ENCODE measurements at places on chromosomes 6 and 20.

- DNase-seq, result no peak
These were observed 64.9 kb upstream of the ZNF133 start for GRCh38 chr20:18223409-18223808.

DNA sequence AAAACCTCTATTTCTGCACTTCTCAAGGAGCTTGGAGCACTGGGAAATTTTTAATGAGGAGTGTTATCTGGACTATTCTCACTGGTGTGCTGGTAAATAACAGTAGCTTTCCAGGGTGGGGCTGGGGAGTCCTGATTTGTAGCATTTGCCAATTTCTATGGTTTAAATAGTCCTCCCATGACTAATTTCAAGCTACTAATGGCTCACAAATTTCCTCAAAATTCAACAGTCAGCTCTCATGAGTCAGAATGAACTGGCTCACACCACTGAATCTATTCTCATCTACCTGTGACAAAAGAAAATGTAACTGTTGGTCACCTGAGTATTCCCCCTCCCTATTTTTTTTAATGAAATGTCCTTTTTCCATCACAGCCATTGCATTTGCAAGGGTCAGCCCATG is 449.6 kb downstream of the KIF16B start:
- no peak for DNase-seq

DNA sequence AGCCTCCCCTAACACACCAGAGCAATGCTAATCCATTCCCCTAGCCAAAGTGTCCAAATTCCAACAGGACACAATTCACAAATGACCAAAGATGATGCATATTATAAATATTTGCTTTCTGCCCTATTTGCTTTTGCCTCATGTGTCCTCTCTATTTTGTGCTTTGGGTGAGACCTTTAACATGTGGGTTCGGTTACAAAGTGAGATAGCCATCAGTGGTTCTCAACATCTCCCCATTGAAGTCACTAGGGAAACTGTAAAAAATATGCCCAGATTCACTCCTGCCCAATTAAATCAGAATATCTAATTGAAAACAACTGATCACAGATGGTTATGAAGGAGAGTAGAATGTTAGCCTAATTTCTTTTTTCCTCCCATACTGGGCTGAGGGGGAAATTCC is 159.2 kb downstream of the MTFR2 start:
- no peak for DNase-seq

DNA sequence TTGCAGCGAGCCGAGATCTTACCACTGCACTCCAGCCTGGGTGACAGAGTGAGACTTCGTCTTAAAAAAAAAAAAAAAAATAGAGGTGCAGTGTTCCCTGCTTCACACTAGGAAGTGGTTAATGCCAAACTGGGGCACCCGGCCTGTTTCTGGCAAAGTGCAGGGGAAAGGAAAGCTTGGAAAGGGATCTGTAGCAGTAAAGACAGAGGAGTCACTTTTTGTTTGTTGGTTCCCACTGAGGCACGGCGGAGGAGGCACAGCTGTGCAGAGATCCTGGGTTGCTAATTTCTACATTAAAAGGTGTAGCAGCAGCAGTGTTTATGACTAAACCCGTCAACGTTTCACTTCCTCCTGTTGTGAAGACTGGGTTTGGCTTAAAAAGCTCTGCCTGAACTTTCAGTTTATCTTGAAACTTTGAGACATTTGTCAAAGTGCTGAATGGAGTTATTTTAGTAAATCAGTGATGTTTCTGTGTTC is 125.6 kb downstream of the CARMIL1 start:
- DNase-seq, result no peak

DNA sequence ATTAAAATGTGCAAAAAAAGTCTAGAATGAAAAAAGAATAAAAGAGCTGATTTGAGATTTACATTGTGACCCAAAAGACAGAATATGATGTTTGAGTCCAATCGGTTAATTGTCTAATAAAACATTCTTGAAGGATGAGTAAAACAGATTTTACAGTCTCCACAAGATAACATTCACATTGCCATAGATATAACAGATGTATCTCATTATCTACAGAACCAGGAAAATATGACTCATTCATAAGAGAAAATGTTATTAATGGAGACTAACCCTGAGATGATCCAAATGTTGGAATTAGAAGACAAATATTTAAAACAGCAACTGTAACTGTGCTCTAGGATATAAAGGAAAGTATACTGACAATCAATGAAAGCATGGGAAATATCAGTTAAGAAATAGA is 141.7 kb downstream of the RFX6 start:
- no peak for DNase-seq

DNA sequence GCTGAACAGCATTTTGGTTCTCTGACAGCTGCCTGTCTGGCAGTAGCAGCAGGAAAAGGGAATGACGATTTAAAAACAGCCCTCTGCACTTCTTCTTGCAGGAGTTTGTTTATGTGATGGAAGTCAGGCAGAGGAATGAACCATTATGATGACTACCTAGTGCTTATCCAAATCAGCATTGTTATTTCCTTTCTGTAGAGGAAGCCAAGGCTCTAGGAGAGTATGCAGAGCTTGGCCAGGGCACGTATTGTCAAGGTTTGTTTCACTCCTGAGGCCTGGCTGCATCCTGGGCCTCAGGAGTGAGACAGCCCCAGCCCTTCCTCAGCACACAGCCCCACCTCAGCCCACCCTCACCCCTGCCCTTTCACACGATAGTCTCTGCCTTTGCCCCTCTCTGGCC is 68.5 kb downstream of the FAM229B start:
- no peak for DNase-seq

- peak; percentile 99 for DNase-seq
These were observed 21.4 kb upstream of the AKIRIN2 start for GRCh38 chr6:87723170-87724078.

Data from myocyte (in vitro differentiated cells).